Brain pericyte (primary cell): ENCODE measurements at places on chromosomes 2 and 18.

- no peak for DNase-seq
These were observed 131.3 kb downstream of the SUCLG1 start for GRCh38 chr2:84327645-84328249.

DNA sequence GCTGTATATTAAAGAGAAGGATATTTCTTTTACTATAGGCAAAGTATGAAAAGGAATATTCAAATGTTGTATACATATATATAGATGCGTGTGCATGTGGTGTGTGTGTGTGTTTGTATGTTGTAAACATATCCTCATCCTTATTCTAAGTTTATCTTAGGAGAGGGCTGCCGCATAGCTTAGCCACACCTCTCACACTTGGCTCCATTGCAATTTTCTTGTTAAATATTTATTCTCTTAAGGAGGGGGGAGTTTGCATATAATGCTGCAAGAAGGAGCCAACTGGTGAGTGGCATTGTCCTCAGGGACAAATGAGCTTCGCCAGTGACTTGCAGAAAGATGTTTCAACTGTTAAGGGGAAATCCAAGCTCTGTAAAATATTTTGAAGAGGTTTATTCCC is 360.1 kb upstream of the RND3 start:
- DNase-seq = no peak

GRCh38 chr2:101251844-101252407 is 760 bp upstream of the CNOT11 start:
- DNase-seq = no peak

GRCh38 chr18:32730068-32730467 is 42.8 kb downstream of the KLHL14 start:
- DNase-seq = no peak

DNA sequence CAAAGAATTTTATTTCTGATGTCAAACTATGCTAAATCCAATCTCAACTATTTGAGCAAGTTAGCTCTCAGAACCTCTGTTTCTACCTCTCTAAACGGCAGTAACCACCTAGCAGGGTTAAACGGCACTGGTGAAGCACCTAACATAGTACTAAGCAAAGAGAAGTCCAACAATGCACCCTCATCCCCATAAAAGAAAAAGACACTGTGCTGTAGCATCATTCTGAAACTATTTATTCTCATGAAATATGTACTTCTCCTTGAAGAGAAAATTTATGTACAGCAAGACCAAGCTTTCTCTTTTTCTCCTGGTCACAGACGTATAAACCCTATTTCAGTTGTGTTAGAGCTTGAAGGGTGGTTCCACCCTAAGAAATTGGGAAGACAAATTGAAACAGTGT is 4.8 kb downstream of the MEX3C start:
- no peak for DNase-seq

- DNase-seq = no peak
These were observed 7.8 kb downstream of the RNF144A start for GRCh38 chr2:6924924-6925409.

- no peak for DNase-seq
These were observed 115.4 kb downstream of the MCFD2 start for GRCh38 chr2:46800218-46800617.

DNA sequence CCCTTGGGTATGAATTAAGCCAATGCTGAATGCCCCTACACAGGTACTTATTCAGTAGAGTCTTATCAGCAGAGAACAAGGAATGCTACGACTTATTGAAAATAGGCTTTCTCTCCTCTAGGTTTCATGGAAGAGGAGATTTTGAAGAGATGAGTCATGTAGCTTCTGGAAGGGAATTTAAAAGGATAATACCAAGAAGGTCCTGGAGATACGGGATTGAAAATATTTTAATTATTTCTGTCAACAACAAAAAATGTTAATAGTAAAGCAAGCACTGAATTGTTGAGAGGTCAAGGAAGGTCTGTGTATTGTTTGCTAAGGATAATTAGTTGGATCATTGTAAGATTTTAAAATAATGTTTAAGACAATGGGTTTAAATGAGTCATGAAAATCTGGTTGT is 293.0 kb upstream of the SPHKAP start:
- DNase-seq = no peak

GRCh38 chr18:78675231-78675630 is 304.4 kb upstream of the SALL3 start:
- no peak for DNase-seq

DNA sequence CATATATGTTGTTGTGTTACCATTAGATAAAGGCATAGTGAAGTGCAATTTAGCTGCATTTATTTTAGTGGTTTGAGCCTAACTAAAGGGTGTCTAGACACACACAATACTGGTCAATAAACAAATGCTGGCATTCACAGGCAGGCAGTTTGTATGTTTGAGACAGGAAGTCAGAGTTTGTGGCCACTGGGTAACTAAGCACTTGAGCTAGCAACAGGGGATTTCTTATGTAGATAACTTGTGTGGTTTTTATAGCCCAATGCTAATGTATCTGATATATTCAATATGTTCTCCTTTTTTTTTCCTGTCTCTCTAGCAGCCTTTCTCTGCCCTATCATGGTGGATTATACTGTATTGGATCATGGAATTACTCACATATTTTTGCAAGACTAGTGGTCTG is 38.1 kb downstream of the LRRTM4 start:
- DNase-seq = no peak

DNA sequence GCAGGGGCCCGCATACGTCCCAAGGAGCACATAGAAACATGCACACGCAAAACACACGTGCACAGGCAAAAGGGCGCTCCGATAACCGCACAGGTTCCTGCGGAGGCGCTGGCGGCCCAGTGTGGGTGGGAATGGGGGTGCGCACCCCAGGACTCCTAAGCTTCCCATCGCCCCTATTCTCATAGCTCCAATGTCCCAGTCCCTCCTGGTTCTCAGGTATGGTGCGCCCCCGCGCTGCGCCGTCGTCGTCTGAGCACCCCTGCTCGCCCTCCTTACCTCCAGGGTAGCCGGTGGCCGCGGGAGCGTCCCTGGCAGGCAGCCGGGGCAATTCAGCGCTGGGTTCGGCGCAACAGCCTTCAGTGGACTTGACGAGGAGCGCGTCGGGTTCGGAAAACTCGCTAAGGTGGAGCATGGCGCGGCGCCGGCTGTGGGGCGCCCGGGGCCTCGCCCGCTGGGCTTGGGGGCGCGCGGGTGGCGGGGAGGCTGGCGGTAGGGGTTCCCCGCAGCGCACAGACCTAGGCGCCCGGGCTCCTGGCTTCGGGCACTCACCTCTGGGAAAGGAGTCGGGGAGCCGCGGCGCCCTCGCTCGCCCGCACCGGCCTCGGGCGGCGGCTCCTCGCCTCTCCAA is 328 bp downstream of the EGR4 start:
- DNase-seq = no peak

DNA sequence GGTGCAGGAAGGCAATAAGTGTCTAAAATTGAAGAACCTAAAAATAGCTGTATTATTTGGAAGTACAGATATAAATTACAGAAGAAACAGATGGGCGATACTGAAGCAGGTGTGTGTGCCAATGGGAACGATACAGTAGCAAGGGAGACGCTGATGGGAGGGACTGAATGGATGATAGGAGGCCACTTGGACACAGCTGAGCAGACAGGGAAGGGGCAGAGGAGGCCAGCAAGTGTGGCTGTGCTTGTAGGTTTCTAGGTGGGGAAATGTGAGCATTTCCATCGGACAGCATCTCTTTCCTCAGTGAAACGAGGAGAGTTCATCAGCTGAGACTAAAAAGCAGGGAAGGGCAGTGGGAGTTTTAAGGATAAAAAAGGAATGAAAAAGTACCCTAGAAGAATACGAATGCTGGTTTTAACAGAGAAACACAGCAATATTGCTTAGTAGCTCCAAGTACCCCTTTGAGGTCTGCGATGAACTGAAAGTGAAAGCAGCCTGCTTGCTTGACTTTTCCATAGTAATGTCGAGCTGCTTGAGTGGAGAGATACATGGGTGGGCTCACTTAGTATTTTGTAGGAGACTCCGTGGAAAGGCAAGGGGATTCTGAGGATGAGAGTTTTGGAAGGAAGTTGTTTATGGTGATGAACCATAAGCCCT is 91.7 kb upstream of the EPC2 start:
- no peak for DNase-seq

GRCh38 chr2:36351736-36352349 is 3.7 kb upstream of the CRIM1 start:
- no peak for DNase-seq

DNA sequence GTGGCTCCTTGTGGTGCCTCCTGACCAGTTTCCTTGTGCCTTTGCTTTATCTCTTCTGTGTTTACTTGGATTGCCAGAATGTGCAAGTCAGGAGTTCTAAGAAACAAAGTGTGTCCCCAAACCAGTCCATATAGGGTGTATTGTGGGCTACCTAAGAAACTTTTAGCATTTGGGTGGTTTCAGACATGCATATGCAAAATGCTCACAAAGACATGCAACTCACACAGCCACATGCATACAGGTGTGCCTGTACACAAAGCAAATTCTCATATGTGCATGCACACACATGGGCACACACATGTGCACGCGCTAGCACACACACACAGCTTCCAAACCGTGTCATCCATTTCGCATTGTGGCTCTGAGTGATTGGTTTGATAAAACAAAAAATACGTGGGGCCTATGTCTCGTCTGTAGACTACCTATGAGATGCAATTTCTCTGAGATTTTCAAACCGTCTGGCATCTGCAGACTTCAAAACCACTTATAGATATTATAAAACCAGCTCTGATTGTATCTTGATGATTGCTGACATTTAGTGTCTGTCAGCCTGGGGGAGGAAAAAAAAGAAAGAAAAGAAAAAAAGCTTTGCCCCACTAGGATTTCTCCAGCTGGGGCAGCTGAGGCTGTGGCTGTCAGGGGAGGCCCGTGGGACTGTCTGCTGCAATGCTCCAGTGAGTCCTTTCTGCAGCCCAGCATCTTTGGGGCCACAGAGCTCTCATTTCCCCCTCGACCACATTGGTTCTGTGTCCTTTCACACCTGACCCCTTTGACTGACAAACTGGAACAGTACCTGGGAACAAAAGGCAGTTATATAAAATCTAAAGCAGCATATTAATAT is 556.1 kb downstream of the CMPK2 start:
- no peak for DNase-seq

- no peak for DNase-seq
These were observed 224.5 kb downstream of the UXS1 start for GRCh38 chr2:105969552-105969951.

DNA sequence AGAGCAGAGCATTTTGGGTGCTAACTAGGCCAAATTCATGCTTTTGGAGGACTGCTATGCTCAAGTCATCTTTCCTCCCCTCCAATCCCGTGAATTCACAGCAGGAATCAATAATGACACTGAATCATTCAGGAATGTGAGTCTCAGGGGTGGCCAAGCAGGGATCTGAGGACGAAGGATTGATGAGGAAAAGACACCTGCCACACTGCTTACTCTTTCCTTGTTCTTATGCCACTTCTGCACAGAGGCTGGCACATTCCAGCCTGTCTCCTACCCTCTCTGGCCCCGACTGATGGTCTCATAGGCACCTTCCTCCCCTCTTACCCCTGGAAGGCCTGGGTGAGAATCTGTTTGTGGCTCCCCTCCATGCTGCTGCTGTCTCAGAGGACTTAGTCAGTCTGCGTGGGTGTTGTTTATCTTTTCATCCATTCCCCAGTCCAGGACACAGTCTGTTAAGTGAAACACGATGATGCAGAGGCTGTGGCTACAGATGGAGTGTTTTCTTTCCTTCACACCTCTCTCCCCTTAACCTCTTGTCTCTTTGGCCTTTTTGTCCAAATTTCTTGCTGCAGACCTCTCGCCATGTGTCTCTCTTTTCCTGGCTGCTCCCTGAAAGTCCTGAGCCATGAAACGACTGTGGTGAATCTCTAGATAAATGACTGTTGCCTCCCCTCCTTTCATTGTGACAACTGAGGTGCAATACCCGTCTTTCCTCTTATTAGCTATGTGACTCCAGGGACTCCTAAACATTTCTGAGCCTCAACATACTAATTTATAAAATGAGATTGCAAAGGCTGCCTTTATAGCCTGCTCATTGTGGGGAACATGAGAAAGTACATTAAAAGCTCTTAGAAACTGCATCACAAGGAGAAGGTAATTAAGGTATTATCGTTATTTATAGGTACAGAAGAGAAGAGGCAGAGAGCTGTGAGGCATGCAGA is 86.9 kb downstream of the RDH14 start:
- peak; percentile 6 for DNase-seq

DNA sequence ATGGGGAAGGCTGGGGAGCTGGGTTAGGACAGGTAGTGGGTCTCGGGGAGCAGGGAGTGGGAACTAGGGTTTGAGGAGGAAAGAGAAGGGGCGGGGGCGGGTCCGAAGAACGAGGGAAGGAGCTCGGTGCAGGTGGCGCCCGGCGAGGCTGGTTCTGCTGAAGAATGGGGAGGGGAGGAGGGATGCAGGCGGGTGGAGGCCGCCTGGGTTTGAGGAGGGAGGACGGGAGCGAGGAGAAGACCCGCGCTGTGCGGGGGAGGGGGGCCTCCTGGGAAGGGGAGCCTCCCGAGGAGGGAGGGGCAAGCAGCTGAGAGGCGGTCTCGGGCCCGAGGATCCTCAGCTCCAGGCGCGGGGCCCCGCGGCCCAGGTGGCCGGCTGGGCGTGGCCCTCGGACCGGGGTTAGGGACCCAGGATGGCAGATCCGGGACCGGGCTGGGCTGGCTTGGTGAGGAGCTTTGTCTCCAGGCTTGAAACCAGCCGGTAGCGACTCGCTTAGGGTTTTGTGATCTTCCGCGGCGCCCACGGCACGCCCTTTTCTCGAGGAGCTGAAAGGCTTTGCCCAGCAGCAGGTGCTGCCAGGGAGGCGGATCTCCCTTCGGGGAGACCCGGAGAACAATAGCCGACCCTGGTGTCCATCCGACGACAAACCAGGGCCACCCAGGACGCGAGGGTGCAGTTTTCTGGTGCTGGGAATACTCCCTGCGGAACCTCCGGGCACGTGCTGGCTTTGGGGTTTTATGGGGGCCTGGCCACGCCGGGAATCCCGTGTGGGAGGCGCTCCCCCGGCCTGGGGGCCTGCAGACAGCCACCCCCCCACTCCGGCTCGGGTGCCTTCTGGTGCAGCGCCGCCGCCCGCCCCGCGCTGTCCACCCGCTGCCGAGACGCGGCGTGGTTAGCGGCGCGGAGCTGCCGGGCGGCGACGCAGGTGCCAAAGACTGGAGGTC is 1.4 kb downstream of the DPYSL5 start:
- DNase-seq = no peak

GRCh38 chr2:190280565-190281350 is 38.9 kb downstream of the HIBCH start:
- no peak for DNase-seq

DNA sequence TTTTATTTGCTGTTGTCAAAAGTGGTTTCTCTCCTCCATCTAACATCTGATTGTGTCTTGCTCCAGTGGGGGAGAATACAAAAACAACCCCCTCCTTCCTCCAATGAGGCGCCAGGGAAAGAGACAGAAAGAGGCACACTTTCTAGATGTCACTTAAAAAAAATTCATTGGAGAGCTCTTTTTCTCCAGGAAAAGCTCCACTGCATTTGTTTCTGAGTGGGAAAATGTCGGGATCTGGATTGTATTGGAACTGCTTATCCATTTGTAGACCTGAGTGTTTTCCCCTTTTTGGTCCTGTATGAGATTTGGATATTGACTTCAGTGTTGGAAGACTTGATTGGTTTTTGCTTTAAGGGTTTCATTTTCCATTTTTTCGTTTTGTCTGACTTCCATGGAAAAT is 995 bp downstream of the MBD5 start:
- DNase-seq = no peak
